ENCODE measurements at places on chromosomes 1 and 21.

DNA sequence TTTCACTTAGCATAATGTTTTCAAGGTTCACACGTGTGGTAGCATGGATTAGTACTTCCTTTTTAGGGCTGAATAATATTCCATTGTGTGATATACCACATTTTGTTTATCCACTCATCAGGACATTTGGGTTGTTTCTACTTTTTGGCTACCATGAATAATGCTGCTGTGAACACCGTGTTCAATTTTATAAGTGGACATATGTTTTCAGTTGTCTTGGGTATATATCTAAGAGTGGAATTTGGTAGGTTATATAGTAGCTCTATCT is 3.8 kb downstream of the IL22RA1 start:
- DNase-seq: no peak

- no peak for DNase-seq
Observed at GRCh38 chr1:231075020-231075419, 35.0 kb upstream of the FAM89A start.

GRCh38 chr21:44582055-44582454 is 1.7 kb upstream of the KRTAP10-5 start:
- no peak for DNase-seq

- no peak for DNase-seq
Observed at GRCh38 chr21:44989943-44990780, 50.3 kb downstream of the SLX9 start.

DNA sequence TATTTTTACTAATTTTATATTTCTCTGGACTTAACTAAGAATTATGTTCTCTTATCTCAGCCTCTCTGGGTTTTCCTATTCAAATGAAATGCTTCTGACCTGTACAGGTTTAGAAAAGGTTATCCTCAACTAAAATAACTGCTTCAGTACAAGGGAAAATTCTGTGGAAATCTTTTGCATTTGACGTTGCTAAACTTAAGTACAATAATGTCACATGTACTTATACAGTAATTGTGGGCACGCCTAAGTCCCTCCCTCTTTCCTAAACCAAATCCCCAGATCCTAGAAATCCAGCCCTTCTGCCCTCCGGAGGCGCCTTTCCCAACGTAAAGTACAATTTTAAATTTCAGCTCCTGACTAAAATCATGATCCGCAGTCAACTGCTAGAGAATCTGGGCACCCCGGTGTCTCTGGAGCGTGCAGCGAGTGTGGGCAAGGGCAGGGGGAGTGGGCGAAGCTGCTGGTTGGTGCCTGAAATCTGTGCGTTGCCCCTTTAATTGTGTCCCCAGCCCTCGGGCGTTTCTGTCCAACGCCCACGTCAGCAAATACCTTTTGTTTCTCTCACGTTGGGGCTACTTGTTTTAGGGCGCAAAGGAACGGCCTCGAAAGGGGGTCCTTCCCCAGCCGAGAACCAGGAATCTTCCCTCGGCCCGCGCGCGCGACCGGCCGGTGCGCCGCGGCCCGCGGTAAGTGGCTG is at the start of gene ZBTB8A:
TSS of gene ZBTB8A (plus strand) at position 541 of the 697 bp plus-strand sequence. CDS start 53,505 bp downstream, outside the sequence.
- no peak for DNase-seq

DNA sequence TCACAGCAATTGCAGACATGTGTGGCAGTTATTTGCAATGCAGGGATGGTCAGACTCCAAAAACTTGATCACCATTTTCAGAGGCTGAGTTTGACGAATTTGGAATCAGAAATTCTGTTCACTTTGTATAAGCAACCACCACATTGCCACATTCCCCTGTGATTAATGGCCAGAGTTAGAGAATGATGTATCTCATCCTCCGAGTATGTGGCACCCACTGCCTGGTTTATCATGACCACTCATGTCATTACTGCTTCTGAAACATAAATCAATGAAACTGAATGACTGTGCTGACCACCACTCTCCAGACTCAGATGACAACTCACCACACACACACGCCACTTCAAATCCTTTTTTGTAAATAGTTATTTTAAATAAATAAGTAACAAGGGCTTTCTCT is 66.6 kb upstream of the CACHD1 start:
- DNase-seq: no peak

Data from activated CD4-positive, CD25-positive, alpha-beta regulatory T cell (primary cell).